ENCODE measurements at places on chromosomes 11 and 22.

DNA sequence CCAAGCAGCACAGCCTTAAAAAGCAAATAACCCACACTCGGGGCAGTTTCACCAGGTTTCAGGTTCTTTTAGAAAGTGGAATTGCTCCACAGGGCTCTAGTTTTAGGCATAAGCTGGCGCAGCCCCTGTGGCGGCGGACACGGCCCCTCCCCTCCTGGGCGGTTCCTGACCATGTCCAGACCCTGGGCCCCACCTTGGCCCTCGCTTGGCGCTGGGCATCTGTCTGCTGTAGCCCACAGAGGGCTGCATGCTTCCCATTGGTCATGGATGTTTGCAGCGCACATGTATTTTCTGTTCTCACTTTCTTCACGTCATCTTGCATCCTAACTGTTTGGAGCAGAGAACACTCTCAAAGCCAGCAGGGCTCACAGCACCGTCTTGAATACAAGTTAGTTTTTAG is 244.3 kb downstream of the BRD1 start:
- peak; percentile 16 for DNase-seq

DNA sequence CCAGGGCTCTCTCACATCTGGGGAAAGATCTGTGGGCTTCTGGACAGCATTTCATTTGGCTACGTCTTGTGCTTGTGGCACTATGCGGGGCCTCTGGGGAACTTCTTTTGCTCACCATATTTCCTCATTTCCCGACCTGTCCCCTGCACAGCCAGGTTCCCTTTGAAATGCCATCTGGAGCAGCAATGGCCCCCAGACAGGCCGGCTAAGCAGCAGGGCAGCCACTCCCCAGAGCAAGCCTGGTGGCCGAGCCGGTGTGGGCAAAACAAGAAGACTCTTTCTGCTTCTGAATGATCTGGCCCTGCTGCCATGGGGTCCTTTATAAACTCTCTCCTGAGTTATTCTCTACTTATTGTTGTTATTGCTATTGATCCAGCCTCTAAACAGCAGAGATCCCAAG is 190.7 kb upstream of the NECTIN1 start:
- DNase-seq: no peak

- DNase-seq: no peak
These were observed 369.4 kb downstream of the TBC1D22A start for GRCh38 chr22:47131632-47132427.

DNA sequence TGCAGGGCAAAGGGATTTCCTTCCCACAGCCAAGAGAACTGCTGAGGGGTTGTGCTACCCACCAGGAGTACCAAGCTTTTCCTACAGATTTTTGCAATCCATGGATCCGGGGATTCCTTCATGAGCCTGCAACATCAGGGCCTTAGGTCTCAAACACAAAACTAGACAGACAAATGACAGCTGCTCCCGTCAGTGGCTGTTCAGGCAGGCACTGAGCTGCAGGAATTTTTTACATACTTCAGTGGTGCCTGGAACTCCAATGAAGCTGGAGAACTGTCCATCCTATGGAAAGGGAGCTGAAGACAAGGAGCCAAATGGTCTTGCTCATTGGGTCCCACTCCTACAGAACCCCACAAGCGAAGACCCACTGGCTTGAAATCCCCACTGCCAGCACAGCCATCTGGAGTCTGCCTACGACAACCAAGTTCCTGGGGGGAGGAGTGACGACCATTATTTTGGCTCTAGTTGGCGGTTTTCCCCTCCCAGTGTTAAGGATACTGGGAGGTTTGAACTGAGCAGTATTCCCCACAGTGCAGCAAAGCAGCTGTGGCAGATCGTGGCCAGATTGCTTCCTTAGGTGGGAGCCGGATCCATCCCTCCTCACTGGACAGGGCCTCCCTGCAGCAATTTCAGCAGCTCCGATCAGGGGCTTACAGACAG is 157.7 kb upstream of the TMEM45B start:
- no peak for DNase-seq

GRCh38 chr11:116650052-116650451 is 122.7 kb downstream of the BUD13 start:
- no peak for DNase-seq

GRCh38 chr11:117664897-117665296 is 132.1 kb downstream of the DSCAML1 start:
- DNase-seq: no peak

- no peak for DNase-seq
These were observed 140.5 kb downstream of the MIAT start for GRCh38 chr22:26797910-26798309.
